ENCODE measurements at places on chromosomes 5 and 9. TPM values are rescaled to one million over a fixed set of nuclear protein-coding genes. Genes with fewer than 3 reads are reported as not detected.

GRCh38 chr9:113638897-113639296 is 175.4 kb downstream of the RGS3 start:
- H3K36me3 ChIP-seq: no peaks in the 10 kb centered on the region
- no peak overlapping the region for H3K27ac ChIP-seq
- H3K27me3 ChIP-seq: peaks cover 1% of the 10 kb centered on the region
- H3K4me1 ChIP-seq: no peaks in the 10 kb centered on the region
- DNase-seq: no peak

Gene DMXL1
- total RNA-seq: 43.3 TPM

- H3K4me3 ChIP-seq: no peak overlapping the region
- H3K27me3 ChIP-seq: peaks cover 7% of the 10 kb centered on the region
- H3K4me1 ChIP-seq: peaks cover 2% of the 10 kb centered on the region
- H3K27ac ChIP-seq: no peak overlapping the region
These were observed 26.3 kb downstream of the PTGES start for GRCh38 chr9:129726322-129727160.

DNA sequence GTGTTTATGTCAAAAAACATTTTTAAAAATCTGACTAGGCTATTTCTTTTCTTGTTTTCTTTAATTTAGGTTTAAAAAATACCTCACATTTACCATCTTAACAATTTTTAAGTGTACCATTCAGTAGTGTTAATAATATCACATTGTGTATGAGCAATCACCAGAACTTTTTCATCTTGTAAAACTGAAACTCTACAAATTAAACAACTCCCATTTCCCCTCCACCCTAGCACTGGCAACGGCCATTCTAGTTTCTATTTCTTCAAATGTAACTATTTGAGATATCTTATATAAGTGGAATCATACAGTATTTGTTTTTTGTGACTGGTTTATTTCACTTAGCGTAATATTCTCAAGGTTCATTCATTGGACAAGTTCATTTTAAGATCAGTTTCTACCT is 27.7 kb downstream of the PLCXD3 start:
- H3K27ac ChIP-seq: no peak overlapping the region
- no peaks in the 10 kb centered on the region for H3K36me3 ChIP-seq
- DNase-seq: no peak
- no peaks in the 10 kb centered on the region for H3K27me3 ChIP-seq

DNA sequence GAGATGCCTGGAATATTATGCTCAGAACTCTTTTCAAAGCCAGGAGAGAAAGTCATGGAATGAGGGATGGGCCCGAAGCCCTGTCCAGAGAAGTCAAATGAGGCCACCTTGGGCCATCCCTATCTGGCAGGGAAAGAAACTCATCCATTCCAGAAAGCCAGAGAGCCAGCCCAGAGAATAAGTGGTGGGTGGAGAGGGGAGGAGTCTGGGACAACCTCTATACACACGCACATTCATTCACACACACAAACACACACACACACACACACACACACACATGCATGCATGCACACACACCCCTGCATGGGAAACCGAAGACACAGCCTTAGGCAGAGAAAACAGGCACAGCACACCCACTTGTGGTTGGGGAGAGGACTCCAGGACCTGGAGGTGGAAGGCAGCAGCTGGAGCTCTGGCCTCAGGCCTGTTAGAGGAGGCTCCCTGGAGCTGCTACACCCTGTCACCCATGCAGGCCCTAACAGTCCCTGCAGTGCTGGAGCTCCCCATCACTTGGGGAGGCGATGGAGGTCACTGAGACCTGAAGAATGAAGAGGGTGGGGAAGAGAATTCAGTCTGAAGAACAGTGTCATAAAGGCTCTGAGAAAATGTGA is 38.0 kb downstream of the TGFBI start:
- DNase-seq: no peak
- H3K4me1 ChIP-seq: no peaks in the 10 kb centered on the region
- H3K4me3 ChIP-seq: no peak overlapping the region
- no peaks in the 10 kb centered on the region for H3K36me3 ChIP-seq
- peaks cover 6% of the 10 kb centered on the region for H3K27me3 ChIP-seq

Gene HSD17B4
- 51.7 TPM for total RNA-seq

Gene FOXD4
- not detected for total RNA-seq

Gene ALAD
- total RNA-seq: 45.7 TPM

DNA sequence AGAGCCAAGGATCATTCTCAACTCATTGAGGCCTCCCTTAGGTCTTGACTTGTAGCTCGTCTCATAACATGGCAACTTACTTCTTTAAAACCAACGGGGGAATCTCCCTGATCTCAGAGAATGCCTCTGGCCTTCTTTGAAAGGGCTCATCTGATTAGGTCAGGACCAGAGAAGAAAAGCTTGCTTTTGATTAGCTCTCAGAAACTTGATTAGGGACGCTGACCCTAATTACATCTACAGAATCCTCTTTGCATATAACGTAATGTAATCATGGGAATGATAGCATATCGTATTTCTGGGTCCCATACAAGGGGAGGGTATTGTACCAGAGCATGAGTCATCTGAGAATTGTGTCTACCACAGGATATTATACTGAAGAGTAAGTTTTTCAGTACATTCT is 125.1 kb upstream of the SH3GL2 start:
- no peaks in the 10 kb centered on the region for H3K27me3 ChIP-seq
- H3K4me1 ChIP-seq: no peaks in the 10 kb centered on the region
- no peak overlapping the region for H3K27ac ChIP-seq
- no peak overlapping the region for H3K4me3 ChIP-seq

GRCh38 chr9:98547606-98548005 is 161.1 kb downstream of the GABBR2 start:
- H3K27me3 ChIP-seq: no peaks in the 10 kb centered on the region
- no peak overlapping the region for H3K27ac ChIP-seq
- no peak overlapping the region for H3K4me3 ChIP-seq
- DNase-seq: no peak
